IMR-90 (cell line): ENCODE measurements at places on chromosomes 2 and 18.

GRCh38 chr2:9331704-9332103, 91.6 kb downstream of the ITGB1BP1 start:
- DNase-seq = peak; percentile 66

DNA sequence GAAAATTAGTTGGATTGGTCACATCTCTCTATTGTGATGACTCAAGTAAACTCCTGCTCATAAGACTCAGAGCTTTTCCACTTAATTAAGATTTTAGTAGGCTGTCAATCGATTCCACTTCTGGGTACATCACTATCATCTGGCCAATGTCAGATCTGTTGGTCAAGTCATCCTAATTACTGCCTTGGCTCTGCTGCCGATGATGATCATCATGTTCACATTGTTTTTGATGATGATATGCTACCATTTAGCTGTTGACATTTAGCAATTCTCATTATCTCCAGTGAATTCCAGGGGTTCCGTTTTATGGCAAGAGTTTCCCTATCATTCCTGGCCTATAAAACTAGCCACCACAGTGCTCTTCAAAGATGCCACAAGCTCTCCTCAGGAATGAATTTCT, 253.4 kb downstream of the IKZF2 start:
- DNase-seq = no peak

- peak; percentile 52 for DNase-seq
These were observed 56.3 kb downstream of the SRBD1 start for GRCh38 chr2:45554742-45555140.

DNA sequence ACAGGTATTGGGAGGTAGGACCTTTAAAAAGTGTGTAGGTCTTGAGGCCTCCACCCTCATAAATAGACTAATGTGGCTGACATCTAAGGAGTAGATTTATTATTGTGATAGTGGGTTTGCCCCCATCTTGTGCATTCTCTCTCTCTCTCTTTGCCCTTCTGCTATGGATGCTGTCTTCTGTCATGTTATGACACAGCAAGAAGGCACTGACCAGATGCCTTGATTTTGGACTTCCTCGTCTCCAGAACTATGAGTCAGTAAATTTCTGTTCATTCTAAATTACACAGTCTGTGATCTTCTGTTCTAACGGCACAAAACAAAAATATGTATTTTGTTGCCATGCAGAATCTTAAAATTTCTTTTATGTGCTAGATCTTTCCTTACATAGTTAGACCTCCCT, 66.9 kb downstream of the ATAD2B start:
- DNase-seq = peak; percentile 49

- no peak for DNase-seq
These were observed 1577.7 kb upstream of the ACVR2A start for GRCh38 chr2:146267093-146267492.
